Activated CD8-positive, alpha-beta memory T cell treated with anti-CD3 and anti-CD28 coated beads for 4 hours (primary cell): ENCODE measurements at places on chromosomes 6 and 20.

GRCh38 chr6:154370545-154370944 is 13.9 kb upstream of the IPCEF1 start:
- no peak for DNase-seq

DNA sequence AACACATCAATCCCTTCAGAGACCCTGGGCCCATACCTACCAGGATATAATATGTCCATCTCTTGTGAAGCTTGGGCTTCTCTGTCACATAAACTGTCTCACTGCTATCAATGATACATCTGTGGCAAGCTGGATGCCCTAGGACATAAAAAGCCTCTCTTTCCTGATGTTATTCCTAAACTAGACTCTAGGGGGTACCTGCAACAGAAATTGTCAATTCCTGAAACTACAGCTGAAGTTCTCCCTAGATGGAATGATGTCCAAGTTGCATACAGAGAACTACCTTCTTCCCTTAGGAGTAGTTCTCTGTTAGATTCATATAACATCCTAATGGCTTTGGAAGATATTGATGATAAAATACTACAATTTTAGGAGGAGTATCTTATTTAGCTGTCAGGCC is 35.8 kb downstream of the TBX18 start:
- no peak for DNase-seq

DNA sequence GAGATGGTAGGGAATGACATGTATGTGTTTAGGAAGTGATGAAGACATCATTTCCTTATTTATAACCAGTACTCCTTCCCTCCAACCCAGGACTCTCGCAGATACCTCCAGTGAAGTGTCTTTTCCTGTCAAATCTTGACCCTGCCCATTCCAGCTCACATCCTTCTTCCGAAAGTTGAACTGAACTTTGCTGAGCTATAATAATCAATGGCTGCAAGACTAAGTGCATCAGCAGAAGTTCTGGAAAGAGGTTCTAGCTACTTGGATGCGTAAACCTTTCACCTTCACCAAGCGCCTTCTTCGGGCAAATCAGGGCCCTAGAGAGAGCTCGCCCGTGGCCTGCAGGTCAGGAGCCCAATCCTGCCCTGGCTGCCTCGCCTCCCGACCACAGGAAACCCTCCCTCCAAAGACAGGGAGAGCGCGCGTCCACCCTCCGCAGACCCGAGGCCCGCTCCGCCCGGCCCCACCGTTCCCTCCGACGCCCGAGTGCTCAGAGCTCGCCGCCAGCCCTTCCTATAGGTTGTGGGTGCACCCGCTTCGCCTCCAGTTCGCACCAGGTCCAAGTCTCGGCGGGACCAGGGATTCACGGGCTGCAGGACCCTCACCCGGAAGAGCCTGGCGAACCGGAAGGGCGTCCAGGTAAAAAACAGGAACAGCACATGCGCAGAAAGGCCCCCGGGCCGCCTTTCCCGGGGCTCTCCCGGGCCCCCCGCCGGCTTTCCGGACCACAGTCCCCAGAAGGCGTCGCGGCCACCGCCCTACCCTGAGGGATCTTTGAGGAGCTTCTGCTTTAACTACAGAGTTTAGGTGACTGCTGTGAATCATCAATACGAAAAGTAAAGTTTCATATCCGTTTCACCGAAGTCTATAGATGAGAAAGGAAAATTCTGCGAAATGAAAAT is at the start of gene ZNF334:
Gene ZNF334 (minus strand): TSS at position 617 of the 902 bp plus-strand sequence. CDS start 1,457 bp downstream, outside the sequence.
- DNase-seq = no peak

DNA sequence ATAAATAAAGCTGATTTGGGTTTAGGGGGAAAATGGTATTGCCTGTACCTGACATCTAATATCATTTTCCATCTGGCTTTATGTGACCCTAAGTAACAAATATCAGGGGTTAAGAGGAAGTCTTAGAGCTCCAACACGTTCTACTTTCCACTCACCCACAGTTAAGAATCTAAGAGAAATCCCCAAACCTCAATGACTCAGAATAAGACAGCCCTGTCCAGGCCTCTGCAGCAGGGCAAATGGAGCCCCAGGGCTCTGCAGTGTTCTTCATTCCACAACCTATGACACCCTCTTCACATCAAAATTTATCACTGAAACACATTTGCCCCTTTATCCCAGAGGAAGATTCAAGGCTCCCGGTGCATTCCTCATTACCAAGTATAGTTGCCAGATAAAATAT is 20.3 kb upstream of the TENT5A start:
- no peak for DNase-seq

DNA sequence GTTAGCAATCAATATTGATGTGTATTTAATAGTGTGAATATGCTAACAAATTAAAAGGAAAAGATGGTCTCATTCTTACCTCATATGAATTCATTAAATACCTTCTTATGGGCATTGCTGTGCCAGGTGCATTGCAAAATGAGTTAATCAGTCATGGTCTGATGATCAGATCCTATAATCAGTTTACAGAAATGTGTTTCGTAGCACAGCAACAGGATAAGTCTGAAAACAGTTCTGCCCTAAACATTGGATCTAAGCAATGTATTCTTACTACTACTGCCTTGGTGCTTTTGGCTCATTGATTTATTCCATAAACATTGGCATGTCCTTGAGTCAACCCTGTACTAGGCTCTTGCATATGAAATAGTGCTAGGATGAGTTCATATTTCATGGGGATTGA is 417.0 kb upstream of the JAG1 start:
- no peak for DNase-seq

DNA sequence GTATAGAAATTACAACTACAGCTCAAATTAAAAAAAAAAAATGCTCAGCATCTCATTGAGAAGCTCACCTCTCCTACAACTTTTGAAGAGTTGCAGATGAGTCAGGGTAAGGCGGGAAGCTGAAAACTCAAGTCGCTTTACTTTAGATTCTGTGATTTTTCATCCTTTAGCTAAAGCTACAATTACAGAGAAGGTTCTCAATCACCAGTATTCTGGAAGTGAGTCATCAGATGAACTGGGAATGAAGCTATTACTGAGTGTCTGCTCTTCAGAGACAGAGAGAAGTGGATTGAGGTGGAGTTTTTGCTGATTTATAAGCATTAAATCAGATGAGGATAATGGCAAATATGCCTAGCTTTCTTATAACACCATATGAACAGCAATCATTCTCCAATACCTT is 91.9 kb downstream of the TFAP2A start:
- DNase-seq = no peak

DNA sequence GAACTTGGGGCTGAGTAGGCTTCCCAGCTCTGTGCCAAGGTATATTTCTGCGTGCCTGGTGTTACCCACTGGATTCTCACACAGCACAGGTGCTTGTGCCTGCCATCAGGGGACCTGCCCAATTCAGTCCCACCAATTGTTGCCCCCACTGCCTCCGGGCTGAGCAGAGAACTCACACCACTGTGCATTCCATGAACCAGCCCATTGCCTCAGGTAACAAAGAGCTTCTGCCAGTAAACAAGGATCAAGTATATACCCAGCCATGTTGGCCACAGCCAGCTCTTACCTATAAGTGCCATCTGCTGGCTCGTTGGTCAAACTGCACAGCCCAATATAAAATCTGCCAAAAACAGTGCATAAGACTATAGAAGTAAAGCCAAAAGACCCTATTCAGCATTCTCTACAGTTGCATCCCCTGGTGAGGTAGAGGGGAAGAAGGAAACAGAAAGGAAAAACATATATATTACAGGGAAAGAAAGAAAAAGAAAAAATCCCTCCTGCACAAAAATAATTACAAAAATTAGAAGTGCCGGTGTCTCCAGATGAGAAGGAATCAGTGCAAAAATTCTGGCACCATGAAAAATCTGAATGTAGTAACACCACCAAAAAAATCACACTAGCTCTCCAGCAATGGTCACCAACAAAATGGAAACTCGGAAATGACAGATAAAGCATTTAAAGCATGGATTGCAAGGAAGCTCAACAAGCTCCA is 241.4 kb downstream of the IBTK start:
- no peak for DNase-seq

DNA sequence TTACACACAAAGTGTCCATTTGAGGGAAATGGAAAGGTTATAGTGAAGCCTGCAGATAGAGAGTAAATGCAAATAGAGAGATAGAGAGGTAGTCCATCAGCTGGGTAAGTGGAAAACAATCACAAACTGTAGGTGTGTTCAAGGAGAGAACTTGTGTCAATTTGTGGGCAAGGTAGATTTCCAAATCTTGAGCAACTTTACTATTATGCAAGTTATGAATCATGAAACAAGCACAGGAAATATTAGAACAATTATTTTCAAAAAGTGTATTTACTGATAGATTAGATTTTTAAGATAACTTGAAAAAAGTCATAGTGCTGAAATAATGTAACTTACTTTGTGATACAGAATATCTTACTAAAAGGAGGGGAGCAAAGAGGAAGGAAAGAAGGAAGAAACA is 792.9 kb downstream of the EYS start:
- no peak for DNase-seq

- DNase-seq = no peak
These were observed 17.4 kb downstream of the SIRPA start for GRCh38 chr20:1912646-1913045.

- no peak for DNase-seq
These were observed 18.0 kb upstream of the PACSIN1 start for GRCh38 chr6:34447910-34448309.

DNA sequence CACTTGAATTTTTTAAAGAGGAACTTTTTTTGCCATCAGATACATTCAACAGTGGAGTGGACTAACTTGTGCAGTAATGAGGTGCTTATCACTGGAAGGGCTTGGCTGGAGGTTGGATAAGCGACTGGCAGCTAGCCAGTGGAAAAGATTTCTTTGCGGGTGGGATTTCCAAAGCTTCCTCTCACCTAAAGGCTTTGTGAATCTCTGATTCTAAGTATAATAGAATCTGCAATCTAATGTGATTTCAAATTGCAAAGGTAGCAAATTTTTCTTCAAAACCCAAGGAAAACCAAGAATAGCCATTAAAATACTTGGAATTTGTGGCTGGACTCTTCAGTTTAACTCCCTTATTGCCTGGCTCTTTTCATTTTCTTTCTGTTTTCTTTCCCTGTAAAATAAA is 460.4 kb upstream of the MARCKS start:
- DNase-seq = no peak

DNA sequence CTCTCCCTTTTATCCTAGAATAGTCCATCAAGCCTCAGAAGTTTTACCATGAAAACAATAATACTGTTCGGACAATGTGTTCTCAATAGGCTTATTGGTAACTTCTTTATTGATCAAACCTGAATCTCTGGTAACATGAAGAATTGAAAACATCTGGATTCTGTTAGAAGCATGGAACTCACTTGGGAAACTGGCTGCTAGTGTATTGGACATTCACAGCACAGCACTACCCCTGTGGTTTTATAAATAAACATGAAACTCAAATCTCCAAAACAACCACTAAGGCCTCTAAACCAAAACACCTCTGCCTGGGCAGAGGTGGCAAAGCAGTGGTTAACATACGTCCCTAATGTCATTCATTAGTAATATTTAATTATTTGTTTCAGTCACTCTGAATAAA is 157.6 kb upstream of the KCNQ5 start:
- DNase-seq = no peak

DNA sequence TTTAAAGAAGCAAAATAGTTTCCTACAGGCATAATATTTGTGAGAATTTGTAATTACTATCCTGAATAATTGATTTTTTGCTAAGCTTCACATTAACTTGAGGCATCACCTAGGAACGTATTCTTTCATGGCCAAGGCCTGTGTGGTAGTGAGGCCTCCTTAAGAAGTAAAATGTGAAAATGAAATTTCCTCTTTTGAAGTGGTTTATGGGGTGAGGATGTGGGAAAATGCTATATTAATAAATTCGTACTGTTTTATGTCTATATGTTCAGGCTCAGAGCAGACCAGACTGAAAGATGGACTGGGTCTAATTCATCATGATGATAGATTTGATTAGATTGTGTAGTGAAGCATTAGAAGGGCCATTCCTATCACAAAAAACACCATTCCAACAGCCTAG is 33.1 kb downstream of the MYLIP start:
- DNase-seq = no peak

DNA sequence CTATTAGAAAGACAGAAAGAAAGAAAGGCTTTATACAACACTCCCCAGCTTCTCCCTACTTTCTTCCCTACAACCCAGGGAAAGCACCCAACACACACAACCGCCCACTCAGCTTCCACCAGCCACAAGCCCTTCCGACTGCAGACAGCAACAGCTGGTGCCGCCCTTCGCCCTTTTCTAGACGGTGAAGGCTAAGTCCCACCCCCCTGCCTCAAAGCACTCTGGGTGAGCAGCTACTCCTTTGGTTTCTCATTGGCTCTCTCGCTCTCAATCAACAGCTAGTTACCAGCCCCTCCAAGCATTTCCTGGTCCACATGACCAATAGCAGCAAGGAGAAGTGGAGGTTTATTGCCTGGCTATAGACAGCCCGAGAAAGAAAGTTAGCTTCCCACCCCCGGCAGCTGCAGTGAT is 230.1 kb upstream of the MOCS1 start:
- DNase-seq = no peak

DNA sequence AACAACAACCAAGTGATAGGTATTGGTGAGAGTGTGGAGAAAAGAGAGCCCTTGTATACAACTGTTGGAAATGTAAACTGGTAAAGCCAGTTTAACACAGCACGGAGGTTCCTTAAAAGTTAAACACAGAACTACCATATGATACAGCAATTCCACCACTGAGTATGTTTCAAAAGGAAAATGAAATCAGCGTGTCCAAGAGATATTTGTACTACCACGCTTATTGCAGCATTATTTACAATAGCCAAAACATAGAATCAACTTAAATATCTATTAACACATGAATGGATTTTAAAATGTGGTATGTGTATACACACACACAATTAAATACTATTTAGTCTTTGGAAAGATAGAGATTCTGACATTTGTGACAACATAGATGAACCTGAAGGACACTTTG is 1.1 kb downstream of the PTCHD4 start:
- DNase-seq = no peak

GRCh38 chr20:5845681-5846615 is 95.7 kb downstream of the SHLD1 start:
- DNase-seq = no peak

GRCh38 chr6:34248198-34248726 is 544 bp downstream of the SMIM29 start:
- DNase-seq = no peak

GRCh38 chr20:60352017-60352416 is 393.8 kb downstream of the CDH26 start:
- no peak for DNase-seq

GRCh38 chr6:170360476-170360875 is 53.9 kb downstream of the FAM120B start:
- no peak for DNase-seq

DNA sequence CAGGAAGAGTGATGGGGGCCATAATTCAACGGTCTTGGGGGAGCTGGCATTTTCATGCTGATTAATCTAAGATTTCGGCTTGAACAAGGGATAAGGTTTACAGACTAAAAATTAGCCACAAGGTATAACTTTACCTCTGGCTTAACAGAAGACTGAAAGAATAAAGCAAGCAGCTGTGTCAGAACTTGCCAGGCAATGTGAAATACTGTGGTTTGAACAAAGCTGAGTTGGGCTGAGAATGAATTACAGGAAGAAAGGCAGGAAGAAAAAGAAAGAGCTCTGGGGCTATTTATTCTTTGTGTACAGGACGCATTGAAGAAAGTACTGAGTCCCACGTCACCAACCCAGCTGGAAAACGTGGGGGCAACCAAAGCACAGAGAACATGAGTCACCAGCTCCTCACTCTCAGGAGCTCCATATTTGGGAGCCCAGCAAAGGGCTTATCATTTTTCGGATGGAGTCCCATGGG is 121.5 kb upstream of the NEDD9 start:
- DNase-seq = peak; percentile 48
